Activated CD4-positive, alpha-beta T cell treated with anti-CD3 and anti-CD28 coated beads for 1 hour (primary cell): ENCODE measurements at places on chromosomes 7 and 10.

DNA sequence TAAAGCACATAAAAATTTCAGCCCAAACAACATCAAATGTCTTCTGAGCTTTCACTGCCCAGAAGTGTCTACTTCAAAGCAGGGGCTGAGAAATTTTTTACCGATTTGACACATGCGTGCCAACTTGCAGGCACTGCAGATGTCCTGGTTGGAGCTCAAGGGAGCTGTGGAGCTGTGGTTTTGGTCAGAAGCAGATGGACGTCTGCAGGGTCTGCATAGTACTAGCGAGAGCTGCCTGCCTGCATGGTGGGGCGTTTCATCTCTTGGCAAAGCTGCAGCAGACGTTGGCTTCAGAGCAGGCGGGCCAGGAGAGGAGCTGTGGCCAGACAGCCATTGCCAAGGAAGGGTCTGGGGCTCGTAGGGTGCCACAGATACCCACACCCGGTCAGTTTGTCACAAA is 296.7 kb downstream of the GLRX3 start:
- no peak for DNase-seq

- no peak for DNase-seq
Measured at GRCh38 chr7:39428221-39428620, 138.0 kb upstream of the YAE1 start.

GRCh38 chr7:122577449-122578003 is 121.4 kb downstream of the RNF133 start:
- no peak for DNase-seq

DNA sequence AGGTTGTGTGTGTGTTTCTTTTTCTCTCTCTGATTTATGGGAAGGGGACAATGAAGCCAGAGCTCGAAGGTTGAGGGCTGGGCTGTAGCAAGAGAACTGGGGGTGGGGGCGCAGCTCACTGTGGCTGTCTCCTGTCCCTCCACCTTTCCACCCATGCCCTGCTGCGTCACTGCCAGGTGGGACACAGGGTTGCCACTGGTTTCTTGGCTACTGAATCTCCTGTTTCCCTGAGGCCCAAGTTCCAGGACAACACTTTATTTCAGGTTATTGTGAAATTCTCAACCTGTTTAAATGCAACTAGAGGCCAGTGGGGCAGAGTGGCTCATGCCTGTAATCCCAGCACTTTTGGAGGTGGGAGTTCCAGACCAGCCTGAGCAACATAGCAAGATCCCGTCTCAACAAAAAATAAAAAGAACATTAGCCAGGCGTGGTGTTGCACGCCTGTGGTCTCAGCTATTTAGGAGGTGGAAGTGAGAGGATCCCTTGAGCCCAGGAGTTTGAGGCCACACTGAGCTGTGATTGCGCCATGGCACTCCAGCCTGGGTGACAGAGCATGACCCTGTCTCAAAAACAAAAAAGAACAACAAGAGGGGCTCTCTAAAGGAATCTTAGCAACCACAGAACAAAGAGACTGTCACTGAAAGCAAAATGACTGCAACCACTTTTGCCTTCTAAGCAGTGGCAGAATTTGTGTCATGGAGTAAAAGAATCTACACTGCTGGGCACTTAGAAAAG is 22.6 kb downstream of the TBATA start:
- no peak for DNase-seq

DNA sequence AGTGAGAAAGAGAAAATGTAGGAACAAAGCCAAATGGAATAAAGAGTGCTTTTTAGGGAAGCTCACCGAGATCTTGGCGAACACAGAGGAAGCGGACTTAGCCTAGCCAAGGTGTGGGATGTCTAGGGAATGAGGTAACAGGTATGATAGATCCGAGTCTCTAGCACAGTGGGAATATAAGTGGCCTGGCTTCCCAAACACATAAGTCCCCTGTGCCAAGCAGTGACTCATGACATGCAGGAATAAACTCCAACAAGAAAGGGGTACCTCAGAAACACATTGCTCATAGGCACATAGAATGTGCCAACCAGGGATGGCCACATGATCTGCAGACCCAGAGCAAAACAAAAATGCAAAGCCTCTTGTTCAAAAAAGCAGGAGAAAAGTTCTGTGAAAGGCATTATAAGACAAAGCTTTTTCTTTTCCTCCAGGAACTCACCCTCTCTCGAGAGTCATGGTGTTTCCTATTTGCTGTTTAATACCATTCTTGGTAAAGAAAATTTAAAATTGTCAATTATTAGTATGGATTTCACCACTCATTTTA is 542.5 kb downstream of the GATA3 start:
- no peak for DNase-seq

- DNase-seq: no peak
Measured at GRCh38 chr7:1052031-1052818, 7.9 kb downstream of the GPR146 start.

DNA sequence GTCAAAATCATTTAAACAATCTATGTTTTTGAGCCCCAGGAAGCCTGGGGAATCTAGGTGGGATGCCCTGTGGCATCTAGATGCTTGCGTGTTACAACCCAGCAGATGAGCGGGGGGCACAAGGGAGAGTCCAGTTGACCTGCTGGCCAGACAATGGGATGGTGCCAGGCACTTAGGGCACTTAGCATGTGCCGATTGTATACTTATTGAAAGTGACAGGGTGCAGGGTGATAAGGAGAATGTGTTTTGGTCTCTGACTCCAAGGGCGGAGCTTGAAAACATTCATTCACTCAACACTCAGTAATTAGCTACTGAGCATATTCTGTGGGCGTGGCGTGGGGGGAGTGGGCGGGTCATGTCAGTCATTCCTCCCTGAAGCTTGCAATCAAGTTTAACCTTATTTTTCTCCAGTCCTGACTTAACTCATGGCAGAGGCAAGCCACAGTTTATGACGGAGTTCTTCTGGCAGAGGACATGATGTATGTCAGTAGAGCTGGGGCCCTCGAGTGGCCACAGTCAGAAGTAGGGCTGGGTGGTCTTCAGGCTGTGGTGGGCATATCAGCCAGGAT is 115.1 kb downstream of the PRKCQ start:
- DNase-seq: no peak

DNA sequence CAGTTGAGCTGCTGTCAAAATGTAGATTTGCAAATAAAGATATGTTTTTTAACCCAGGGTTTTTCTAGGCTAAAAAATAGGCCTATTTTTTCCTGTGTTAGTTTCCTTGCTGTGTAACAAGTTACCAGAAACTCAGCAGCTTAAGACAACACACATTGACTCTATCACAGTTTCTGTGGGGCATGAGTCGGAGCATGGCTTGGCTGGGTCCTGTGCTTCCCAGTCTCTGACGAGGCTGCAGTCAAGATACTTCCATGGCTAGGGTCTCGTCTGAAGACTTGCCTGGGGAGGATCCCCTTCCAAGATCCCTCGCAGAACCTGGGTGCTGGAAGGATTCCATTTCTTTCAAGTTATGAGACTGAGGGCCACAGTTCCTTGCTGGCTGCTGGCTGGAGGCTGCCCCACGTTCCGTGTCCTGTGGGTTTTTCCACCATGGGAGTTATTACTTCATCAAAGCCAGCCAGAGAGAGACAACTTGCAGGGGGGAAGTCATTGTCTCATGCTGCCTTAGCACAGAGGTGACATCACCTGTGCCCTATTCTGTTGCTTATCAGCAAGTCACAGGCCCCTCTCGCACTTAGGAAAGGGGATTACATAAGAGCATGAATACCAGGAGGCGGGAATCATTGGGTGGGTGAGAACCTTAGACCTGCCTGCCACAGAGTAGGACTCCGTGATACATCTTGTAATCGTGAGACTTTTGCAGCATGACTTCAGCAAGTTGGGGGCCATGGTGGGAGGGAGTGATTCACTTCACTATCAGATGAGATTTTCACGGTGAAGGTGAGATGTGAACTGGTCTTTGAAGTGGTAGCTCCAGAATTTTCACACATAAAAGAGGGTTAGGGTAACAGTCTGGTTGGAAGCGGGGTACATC is 77.9 kb downstream of the CCNY start:
- DNase-seq: no peak

- no peak for DNase-seq
Measured at GRCh38 chr7:149414171-149414570, 46.7 kb downstream of the ZNF777 start.

DNA sequence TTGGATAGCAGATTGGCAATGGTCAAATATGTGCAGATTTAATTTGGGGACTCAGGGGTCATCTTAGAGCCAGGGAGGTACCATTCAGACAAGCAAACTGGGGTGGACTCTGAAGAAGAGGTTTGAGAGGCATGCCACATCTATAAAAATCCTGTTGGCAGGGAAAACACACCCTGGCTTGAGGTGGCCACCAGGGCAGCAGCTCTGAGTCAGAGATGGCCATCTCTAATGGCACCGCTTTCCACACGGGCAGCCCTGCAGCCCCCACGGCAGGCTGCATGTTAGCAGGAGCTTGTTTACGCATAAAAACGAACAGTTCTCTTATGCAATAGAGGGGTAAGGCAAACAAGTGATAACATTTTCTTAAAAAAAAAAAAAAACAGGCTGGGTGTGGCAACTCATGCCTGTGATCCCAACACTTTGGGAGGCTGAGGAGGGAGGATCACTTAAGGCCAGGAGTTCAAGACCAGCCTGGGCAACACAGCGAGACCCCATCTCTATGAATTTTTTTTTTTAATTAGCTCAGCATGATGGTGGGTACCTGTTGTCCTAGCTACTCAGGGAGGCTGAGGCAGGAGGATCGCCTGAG is 14.9 kb downstream of the DLG5 start:
- DNase-seq: no peak

GRCh38 chr7:28290496-28290895 is 109.9 kb upstream of the JAZF1 start:
- DNase-seq: no peak

GRCh38 chr7:117493460-117493859 is 13.6 kb downstream of the CFTR start:
- no peak for DNase-seq

GRCh38 chr10:69486922-69487730 is 35.9 kb downstream of the TSPAN15 start:
- DNase-seq: no peak

GRCh38 chr10:60799971-60800650 is 21.8 kb downstream of the CDK1 start:
- DNase-seq: no peak

DNA sequence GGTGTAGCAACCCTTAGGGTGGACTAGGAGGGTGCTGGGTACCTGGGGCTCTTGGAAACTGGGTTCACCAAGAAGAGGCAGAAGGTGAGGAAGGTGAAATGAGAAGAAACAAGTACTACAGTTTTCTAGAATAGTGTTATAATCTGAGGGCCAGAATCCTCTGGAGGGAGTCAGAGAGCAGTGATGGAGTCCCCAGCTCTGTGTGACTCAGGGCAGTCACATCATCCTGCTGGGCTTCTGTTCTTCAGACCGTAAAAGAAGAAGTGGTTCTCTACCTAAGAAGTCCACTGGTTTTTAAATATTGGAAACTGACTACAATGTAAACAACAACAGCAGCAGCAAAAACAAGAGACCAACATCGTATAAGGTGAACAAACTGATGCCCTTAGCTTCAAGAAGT is 197.3 kb downstream of the PRPF18 start:
- no peak for DNase-seq

DNA sequence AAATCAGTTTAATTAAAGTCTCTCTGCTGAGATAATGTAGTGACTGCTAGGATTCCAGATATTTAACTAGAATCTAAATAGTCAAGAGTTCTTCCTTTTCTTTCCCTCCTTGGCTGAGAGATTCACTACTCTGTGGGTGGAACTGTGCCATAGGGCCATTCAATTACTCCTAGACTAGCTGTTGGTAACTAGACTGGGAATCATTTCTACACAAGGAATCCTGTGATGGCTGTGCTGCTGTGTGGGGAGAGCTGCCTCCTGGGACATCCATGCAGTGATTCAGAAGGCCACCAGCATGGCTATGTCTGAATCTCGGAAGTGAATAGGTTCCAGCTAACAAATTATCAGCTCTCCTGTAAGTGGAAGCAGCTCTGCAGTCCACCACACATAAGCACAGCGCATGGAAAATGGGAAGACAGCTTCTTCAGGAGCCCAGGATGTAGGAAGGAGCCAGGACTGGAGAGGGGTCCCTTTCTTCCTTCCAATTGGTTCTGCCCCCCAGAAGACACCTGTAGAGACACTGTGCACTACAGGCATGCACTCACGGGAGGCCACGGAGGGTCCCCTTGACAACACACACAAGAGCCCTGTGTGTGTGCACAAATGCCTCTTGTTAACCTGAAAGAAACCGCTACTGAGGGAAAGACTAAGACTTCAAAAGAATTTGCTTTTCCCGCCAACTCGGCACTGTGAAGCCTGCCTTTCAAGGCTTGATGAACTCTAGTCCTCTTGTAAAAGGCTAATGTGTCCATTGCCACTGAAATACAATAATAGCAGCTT is 66.5 kb downstream of the SCRN1 start:
- no peak for DNase-seq

DNA sequence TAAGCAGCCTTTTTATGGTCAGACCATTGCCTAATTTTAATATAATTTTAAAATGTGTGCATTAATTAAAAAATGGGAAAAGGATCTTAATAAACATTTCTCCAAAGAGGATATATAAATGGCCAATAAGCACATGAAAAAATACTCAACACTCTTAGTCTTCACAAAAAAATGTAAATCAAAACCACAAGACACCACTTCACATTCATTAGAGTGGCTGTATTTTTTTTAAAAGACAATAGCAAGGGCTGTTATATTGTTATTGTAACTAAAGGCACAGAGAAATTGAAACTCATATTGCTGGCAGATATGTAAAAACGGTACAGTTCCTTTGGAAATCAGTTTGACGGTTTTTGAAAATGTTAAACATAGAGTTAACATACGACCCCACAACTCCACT is 3.2 kb upstream of the CROT start:
- DNase-seq: no peak
